Inflammatory macrophage treated with lipopolysaccharide for 1 hour (primary cell): ENCODE measurements at places on chromosomes 5 and 9.

DNA sequence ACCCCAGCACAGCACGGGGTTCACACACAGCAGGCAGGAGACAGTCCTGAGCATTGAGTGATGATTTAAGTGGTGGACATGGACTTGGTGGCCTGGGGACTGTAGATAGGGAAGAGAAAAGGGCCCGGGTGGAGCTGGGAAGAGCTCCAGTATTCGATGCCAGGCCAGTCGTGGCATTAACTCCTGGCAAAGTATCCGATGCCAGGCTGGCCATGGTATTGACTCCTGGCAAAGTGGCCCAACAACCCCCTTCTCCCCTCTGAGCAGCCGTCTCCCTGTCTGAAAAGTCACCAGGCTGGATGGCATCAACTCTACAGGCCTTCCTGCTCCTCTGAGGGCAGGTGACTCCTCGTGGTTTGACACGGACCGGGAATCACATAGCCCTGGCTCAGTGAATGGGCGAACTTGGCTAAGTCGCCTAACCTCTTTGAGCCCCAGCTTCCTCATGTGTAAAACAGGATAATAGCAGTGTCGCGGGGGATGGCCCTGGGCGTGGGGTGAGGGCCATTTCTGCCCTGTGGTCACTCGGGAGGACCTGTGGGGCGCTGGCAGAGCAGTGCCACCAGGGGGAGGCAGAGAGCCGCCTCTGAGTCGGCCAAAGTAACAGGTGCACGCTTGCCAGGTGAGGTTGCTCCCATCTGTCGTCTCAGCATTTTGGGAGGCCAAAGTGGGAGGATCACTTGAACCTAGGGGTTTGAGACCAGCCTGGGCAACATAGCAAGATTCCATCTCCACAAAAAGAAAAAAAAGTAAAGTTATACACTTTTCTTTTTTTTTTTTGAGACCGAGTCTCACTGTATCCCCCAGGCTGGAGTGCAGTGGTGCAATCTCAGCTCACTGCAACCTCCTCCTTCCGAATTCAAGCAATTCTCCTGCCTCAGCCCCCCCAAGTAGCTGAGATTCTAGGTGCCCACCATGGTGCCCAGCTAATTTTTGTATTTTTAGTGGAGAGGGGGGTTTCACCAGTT is 5.7 kb upstream of the SEC16A start:
- peak; percentile 44 for DNase-seq

DNA sequence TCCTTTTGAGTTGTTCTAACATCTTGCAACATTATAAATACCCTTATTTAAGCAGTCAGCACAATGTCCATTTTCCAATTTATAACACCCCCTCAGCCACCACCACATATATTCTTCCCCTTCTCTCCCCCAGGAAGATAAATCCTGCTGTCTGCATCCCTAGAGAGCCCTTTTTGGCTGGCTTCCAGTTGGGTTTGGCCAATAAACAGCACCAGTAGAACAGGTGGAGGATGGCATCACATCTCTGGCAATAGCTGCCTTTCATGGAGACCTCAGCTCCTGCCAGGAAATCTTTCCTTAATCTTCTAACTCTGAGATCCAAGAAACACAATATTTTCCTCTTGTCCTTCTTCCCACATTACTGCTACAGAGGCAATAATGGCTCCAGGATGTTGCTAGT is 53.7 kb downstream of the TRIM36 start:
- no peak for DNase-seq

- no peak for DNase-seq
Observed at GRCh38 chr9:87725356-87725899, 491 bp upstream of the CTSL start.

DNA sequence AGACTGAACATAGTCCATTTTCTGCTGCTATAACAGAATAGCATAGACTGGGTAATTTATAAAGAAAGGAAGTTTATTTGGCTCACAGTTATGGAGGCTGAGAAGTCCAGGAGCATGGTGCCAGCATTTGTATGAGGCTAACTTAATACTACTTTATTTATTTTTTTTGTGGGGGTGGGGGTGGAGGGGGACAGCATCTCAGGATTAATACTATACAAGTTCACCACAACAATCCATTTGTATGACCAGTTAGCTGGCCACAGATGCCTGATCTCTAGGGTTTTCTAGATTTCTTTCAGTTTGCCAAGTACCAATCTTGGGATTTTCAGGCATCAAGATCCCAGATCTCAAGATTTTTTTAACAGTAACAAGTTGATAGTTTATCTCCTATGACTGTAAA is 20.3 kb downstream of the ANGPTL2 start:
- no peak for DNase-seq

DNA sequence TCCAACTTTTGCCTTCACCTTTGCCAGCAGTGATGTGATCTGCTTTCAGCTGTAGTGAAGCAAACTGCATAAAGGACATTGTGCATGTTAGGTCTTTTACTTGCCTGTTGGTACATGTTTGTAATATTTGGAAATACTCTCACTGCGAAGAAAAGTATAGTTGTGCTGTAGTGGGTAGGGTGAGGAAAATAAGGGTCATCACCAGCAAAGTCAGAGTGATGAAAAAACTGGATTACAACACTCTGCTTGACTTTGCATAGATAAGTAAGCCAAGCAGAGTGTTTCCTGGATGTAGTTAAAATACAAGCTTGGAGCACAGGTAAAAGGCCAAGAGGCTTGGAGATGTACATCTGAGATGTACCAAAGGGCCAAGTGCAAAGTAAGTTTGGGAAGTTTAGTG is 16.7 kb downstream of the TGFBR1 start:
- DNase-seq = no peak

- no peak for DNase-seq
Observed at GRCh38 chr9:106619211-106619610, 243.8 kb upstream of the ZNF462 start.

- no peak for DNase-seq
Observed at GRCh38 chr5:61599370-61600122, 267.5 kb downstream of the ZSWIM6 start.

- no peak for DNase-seq
Observed at GRCh38 chr9:34334337-34334824, 5.0 kb downstream of the NUDT2 start.
